ENCODE measurements at places on chromosomes 12 and 14.

- DNase-seq, result no peak
These were observed 137.6 kb upstream of the SSTR1 start for GRCh38 chr14:38070061-38070588.

DNA sequence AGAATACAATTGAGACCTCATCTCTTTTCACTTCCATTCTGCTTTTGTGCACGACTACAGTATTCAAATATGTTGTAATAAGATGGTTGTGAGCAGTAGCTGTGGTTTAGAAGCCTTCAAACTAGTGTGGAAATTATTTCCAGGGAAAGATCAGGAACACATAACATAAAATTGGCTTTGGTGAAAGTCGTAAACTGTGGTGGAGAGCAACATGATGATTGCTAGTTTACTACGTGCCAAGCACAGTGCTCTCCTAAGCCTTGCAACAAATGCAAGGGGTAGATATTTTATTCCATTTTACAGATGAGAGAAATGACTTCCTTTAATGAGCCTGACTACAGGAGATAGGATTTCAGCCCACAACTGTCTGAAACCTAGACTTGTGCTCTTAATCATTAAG lies 172.4 kb upstream of the LMNTD1 start:
- no peak for DNase-seq

DNA sequence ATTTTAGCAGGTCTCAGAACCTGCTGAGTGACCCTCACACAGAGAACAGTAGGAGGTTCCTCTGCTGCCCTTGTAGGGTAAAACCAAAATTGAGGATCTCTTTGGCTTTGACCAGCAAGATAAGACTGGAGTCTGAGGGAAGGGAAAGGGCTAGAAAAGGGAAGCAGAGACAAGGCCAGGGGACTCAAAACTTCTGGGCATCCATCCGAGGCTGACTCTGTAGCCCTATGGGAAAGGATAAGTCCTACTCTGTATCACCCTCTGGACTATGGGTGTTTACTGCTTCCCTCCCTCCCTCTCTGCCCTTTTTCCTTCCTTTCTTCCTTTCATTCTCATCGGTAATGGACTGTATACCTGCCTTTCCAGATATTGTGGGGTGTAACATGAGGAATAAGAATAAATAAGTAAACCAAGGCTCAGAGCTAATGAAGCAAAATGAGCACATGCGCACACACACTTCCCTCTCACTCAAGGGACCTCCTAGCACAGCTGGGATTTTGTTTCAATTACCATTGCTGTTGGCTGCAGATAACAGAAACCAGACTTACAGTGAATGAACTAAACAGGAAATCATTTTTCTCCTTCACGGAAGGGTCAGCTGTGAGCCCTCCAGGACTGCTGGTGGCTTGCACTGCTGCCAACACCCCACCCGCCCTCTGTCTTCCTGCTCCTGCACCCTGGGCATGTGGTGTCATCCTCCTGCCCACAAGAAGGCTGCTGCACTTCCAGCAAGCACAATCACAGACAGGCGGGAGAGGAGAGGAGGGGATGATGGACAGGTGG lies 404.4 kb upstream of the CCDC196 start:
- no peak for DNase-seq

DNA sequence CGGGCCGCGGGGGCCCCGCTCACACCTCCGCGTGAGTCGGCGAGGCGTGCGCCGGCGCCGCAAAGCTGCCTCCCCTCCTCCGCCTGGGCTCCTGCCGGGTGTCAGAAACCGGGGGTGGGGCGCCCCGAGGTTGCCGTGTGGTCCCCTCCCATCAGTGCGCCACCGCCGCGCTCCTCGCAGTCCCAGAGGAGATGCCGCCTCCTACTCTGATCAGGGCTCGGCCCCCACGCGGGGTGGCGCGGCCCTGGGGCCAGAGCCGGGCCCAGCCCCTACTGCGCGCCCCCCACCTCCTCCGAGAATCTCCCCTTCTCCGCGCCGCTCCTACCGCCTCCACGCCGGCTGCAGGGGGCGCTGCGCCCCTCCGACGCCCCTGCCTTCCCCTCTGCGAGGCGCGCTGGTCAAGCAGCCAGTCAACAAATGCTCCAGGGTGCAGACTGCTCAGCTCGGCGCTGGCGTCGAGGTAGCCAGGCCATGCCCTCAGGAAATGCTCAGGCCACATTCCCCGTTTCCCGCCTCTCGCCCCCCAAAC lies 467 bp upstream of the JAG2 start:
- no peak for DNase-seq
